Suppressor macrophage (primary cell): ENCODE measurements at places on chromosomes 3 and 15.
A peak's percentile ranks its signal among the peaks of the same experiment; 100 is the strongest.

GRCh38 chr3:158728851-158729250 is 3.4 kb downstream of the RARRES1 start:
- DNase-seq, result no peak

DNA sequence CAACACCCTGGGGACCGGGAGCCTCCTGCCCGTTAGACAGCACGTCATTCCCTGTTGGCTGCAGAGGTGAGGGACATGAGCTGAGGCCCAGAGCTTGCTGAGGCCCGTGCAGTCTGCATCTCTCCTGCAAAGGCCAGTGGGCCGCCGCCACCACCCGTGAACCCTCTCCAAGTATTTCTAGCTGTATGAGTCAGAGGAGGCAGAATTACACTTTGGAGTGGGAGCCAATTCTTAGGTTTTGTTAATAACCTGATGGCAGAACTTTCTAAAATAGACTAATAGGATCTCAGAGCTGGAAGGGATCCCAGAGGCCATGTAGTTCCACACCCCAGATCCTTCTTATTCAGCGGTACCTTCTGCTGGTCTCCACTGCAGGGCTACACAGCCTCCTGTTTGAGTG is 335.2 kb upstream of the CTDSPL start:
- no peak for DNase-seq

DNA sequence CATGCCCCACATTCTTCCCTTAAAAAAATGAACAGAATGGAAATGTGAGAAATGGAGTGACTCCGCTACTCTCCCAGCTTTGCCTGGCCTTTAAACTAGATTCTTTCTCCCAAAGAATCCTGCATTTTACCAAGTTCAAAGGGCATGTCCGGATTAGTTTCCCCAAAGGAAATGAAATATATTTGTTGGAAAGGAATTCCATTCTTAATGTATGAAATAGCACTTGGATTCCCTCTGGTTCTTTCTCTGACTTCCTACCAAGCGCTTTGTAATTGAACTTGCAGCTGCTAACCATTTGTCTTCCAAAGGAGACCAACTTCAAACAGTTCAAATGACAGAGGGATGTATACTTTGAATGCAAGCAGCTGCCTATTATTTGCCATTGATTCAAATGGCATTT is 18.9 kb downstream of the MAP2K1 start:
- DNase-seq, result no peak

DNA sequence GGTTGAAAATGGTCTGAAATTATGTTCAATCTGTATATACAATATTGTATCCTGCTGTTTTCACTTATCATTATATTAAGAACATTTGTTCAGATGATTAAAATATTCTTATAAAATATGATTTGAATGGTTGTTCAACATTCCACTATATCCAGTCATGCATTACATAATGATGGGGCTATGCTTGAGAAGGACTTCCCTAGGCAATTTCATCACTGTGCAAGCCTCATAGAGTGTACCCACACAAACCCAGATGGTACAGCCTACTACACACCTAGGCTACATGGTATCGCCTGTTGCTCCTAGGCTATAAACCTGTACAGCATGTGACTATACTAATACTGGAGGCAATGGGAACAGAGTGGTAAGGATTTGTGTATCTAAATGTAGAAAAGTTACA is 30.5 kb downstream of the SLC7A14 start:
- DNase-seq, result no peak

- peak; percentile 96 for DNase-seq
These were observed 14.1 kb downstream of the LACTB start for GRCh38 chr15:63135804-63136203.

GRCh38 chr15:48049736-48050135 is 71.1 kb upstream of the SLC24A5 start:
- no peak for DNase-seq

GRCh38 chr3:16090024-16090423 is 84.5 kb upstream of the GALNT15 start:
- DNase-seq, result no peak

DNA sequence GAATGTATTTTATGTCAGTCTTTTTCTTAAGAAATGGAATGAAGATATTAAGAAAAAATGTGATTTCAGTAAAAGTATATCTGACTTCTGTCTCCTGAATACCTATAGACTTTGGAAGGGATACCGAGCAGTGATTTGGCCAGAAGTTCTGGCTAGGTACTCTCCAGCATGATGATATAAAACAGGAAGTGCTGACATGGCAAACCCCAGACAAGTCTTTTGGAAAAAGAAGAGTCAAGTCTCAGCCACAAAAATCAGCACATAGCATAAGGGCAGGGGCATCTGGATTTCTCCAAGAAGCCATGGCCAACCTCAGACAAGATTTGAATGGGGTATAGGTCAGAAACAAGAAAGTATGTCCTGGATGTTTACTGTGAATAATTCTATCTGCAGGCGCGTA is 643.3 kb upstream of the ARRDC4 start:
- no peak for DNase-seq

DNA sequence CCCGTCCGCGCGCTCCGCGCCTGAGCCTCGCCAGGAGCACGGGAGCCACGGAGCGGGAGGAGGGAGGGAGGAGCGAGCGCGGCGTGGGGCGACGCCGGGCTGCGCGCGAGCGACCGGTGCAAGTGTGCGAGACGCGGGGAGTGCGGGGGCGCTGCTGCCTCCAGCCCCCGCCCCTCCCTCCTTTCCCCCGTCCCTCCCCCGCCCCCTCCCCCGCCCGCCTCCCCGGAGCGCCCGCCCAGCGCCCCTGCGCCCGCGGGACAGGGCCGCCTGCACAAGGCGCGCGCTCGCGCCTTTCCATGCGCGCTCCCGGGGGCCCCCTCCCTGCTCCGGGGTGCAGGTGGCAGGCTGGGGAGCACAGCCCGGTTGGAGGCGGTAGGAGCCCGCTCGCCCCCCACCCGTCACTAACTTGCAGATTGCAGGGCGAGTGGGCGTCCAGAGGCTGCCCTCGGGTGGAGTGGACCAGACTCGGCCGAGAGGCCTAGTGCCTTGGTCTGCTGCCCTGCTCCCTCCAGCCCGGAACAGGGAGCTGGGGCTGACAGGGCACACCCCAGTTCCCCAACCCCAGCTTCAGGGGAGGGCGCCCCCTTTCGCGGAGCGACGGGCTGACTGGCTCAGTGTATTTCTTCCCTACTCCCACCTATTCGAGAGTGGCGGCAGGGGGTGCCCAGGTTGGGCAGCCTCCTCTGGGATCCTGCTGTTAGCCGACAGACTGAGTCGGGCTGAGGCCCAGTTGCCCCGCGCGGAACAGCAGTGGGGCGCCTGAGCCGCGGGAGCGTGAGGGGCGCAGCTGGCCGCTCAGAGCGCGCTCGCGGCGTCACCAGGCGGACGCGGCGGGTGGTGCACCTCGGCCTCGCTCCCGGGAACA is at the start of gene WNT7A:
TSS of gene WNT7A (minus strand) at position 126 of the 865 bp plus-strand sequence. CDS start 255 bp downstream, outside the sequence.
- peak; percentile 45 for DNase-seq

DNA sequence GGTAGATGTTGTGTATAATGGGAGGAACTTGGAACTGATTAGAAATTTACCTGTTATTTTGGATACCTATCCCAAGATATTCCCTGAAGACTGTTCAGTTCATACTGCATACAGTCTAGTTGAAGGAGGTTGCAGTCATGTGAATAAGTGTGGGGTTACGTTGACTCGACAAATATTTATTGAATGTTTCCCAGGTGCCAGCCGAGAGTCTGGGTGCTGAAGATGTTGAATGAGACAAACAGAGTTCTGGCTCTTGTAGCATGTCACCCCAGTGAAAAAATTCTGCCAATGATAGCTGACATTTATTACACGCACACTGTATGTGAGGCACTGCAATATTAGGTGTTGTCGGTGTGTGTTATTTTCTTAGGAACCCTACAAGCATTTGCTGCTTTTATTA is 176.0 kb downstream of the KCNMB2 start:
- no peak for DNase-seq

DNA sequence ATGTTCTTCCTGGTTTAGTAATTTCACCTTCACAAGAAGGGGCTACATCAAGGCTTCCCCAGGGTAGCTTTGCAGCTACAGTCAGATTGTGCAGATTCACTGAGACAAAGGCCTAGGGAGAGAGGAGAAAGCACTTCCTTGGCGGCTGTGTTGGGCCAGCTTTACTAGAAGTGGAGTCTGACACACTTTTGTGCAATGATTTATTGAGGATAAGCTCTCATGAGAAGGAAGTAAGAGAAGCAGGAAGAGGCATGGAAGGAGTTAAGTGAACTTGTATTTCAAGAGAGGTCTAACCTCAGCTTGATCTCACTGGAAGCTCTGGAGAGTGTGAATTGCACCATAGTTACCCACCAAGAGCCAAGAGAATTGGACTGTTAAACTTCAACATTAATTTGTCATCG is 78.9 kb downstream of the TGFBR2 start:
- DNase-seq, result no peak

- DNase-seq, result no peak
These were observed 166.6 kb downstream of the XXYLT1 start for GRCh38 chr3:195104340-195104739.

GRCh38 chr3:56424336-56424735 is 43.9 kb downstream of the ERC2 start:
- no peak for DNase-seq

- no peak for DNase-seq
These were observed 77.1 kb upstream of the CACNA2D3 start for GRCh38 chr3:54045061-54045815.

- no peak for DNase-seq
These were observed 3.5 kb upstream of the TGFBR2 start for GRCh38 chr3:30602946-30603345.

- no peak for DNase-seq
These were observed 124.2 kb upstream of the SMAD3 start for GRCh38 chr15:66941108-66941711.

GRCh38 chr15:90239371-90239770 is 5.4 kb downstream of the GDPGP1 start:
- no peak for DNase-seq

GRCh38 chr3:66149269-66149668 is 71.5 kb upstream of the SLC25A26 start:
- DNase-seq, result no peak
